ENCODE measurements at places on chromosomes 5 and 9.
A peak's percentile ranks its signal among the peaks of the same experiment; 100 is the strongest.

GRCh38 chr9:35797311-35798109 lies 6.1 kb downstream of the NPR2 start:
- no peak for DNase-seq

DNA sequence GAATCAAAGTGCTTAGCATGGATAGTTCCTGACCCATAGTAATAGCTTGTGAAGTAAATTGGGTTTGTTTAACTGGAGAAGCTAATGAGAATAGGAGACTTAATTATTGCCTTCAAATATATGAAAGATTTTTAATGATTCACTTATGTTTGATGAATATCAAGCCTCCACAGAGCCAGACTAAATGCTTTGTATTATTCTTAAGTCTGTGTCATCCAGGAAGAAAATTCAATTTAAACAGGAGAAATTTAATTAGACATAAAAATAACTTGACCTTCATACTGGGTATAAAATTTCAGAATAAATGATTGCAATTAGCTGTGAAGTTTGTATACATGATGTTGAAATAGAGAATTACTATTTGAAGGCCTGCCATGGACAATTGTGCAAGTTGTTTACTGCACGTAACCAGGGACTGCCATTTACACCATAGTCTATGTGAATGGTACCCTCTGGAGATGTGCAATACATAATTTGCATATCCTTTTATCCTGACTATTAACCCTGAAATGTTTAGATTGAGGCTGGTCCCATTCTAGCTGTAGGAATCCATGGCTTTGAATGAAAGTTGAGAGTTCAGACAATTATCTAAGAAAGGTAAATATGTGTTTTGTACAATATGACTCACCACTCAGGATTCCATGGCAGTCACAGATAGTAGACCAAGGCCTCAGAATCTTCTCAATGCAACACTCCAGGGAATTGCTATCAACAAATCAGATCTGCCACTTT lies 133.5 kb upstream of the IL12B start:
- no peak for DNase-seq

- DNase-seq, result no peak
These were observed 20.2 kb downstream of the PBX3 start for GRCh38 chr9:125767349-125767748.

DNA sequence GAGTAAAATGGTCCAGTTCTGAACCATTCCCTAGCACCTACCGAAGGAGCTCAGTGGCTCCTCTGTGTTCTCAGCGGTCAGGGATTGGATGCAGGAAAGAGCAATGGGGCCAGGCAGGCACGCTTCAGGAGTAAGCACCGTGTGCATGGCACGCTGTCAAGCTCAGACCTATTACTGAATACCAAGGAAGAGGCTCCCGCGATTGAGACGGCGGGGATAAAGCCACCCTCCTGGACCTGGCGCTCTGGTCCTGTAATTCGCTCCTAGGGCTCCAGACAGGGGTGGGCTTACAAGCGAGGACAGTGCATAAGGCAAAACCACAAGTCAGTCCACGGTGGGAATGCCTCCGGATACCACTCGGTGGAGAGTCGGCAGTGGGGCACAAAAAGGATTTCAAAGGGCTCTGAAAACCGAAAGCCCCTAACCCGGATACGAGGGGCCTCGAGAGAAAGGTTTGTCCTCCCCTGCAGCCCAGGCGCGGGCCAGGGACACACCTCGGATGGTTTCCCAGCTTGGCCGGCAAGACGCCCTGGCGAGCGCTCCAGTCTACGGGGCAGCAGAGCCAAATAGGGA lies 988 bp downstream of the OXCT1 start:
- peak; percentile 78 for DNase-seq

- no peak for DNase-seq
These were observed 23.3 kb downstream of the CCNH start for GRCh38 chr5:87389296-87390034.

DNA sequence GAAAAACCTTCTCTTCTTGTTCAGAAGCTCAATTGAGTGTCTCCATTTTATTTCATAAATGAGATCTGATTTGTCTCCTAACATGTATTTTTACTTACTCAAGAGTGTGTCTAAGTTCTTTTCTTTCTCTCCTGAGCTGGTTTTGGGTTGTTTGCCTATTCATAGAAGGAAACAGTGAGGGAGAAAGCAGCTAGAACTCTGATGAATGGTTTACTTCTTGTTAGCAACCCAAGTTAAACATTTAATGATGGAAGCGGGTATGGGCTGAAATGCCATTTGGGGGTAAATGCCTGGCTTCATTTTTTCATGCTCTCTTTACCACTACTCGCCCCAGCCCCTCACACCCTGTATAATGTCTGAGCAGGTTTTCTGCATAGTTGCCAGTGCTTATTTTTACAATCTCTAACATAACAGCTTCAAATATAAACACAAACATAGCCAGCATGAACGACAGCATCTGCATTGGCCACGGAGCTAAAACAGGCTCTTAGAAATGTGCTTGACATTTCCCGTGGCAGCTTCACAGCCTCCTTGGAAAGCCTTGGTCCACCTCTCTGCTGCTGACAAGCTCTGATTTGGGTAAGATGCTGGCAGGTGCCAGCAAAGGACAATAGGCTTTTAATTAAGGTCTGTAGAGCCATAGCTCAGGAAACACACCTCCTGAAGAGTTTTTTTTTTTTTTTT lies 321.1 kb downstream of the ARHGEF28 start:
- DNase-seq, result no peak

DNA sequence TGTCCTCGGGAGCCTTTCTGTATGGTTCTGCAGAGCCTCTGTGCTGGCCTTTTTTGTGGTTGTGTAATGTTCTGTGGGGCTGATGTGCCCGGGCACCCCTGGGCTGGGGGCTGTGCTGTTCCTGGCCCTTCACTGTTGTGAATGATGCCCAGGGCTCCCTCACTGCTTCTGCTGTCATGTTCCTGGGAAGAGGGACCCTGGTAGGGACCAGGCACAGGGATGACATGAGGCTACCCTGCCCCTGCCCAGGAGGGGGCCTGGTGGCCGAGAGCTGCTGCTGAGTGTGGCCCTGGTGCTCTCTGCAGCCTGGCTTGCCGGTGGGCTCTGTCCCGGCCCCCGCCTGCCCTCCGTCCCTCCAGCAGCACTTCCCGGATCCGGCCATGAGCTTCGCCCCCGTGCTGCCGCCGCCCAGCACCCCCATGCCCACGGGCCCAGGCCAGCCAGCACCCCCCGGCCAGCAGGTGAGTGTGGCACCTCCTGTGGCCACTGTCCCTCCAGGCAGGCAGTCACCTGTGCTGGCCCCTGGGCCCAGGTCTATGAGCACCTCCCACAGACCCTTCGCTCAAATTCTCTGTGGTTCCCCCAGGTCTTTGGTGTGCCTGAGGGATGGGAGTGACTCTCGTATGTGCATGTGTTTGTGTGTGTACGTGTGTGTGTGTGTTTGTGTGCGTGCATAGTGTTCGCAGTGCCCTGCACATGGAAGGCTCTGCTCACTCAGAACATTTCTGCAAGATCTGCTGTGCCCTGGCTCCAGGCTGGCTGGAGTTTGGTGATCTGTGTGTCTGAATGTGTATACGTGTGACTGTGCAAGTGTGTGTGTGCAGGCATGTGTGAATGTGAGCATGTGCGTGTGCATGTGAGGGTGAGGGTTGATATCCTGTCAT lies 72.3 kb downstream of the WNK2 start:
- DNase-seq, result no peak

GRCh38 chr9:131838530-131839280 lies 98.8 kb upstream of the RAPGEF1 start:
- DNase-seq, result no peak

- no peak for DNase-seq
These were observed 32.7 kb upstream of the ALDH1B1 start for GRCh38 chr9:38359689-38360385.

DNA sequence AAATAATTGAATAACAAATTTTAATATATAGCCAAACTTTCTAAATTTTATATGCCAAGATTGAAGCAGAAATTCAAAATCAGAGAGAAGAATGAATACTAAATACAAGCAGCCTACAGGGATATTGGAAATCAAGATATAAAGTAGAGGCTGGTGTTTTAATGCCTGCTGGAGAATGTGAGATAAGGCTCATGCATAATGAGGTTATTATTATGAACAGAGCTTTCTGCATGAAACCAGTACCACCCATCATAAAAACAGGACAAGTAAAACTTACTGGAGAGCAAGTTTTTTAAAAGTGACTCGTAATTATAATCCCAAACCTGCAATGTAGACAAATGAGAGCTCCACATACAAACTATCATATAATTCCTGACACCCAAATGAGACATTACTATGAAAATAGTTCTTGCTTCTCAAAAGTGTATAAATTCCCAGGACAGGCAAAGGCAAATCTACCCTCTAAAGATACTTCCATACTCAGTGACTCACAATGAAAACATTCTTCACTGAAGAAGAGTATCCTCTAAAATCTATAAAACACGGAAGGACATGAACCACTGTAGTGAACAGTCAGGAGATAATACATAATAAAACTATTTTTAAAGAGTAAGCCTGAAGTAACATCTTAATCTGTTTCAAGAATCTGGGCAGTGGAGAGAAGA lies 532.0 kb upstream of the GRAMD2B start:
- DNase-seq, result no peak

GRCh38 chr5:37121465-37121864 lies 127.7 kb downstream of the CPLANE1 start:
- no peak for DNase-seq

- no peak for DNase-seq
These were observed 31.6 kb downstream of the TNFSF8 start for GRCh38 chr9:114898741-114899140.

GRCh38 chr9:126424511-126424910 lies 97.9 kb downstream of the MVB12B start:
- DNase-seq, result no peak

DNA sequence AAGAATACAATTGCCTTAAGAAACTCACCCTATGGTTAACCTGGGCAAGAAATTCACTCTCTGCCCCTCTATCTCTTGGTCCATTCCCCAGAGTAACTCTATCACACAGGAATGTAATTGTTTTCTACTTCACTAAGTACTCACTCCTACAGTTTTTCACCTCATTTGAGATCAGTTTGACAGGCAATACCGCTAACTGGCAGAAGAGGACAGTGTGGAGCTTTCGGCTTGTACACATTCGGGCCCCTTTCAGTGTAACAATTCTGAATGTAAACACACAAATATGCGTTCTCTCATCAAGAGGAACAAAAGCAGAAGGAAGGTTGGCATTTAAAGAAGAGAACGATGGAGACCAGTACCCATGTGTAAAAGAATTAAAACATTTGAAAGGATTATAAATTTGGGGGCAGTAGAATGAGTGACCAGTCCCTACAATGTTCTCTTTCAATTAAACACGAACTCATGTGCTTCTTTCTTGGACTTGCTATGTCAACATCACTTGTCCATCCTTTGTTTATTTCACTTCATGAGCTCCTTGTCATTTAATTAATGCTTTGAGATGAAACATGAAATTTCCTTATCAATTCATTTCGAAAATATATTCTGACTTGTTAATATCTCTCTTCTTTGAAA lies 188.5 kb upstream of the GRAMD2B start:
- DNase-seq, result no peak

DNA sequence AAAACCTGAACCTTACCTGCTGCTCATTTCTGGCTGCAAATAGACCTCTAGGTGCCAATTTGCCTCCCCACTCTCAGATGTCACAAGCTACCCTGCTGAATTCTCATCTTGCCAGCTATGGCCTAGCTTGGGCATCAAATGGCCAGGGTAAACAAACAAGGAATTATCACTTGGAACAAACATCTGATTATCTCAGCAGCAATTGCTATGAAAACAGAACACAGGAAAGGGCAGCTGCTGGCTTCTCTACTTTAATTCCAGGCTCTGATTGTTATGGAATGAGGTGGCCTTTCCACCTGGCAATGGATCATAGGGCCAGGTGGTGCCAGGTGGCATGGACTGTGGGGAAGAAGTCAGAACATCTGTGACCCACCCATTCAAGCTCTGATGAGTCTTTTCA lies 505.1 kb downstream of the TLR4 start:
- DNase-seq, result no peak

GRCh38 chr9:109245310-109245897 lies 75.5 kb downstream of the EPB41L4B start:
- DNase-seq, result no peak

DNA sequence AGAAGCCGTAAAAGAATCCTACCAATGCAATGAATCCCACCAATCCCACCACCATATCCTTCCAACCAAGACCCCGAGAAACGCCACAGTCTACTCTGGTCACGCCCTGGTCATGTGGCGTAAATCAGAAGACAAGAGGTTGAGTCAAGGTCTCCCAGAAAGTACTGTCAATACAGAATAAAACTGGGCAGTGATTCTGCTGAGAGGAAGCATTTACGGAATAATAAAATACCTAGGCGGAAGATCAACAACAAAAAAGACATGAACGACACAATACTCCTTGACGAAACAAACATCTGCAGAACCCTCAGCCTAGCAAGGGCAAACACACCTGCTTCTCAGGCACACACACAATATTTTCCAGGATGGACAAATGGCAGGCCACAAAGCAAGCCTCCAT lies 62.8 kb downstream of the GOLM1 start:
- DNase-seq, result no peak

DNA sequence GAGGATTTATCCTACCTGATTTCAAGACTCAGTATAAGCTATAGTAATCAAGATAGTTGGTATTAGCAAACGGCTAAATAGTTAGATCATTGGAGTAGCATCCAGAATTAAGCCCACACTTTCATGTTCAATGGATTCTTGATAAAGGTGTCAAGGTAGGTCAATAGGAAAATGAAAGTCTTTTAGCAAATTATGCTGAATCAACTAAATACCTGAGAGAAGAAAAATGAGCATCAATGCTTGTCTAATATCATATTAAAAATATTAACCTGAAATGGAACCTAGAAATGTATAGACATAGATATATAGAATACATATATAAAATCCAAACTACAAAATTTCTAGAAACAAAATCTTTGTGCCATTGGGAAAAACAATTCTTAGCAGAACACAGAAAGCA lies 685.6 kb downstream of the DTWD2 start:
- no peak for DNase-seq

DNA sequence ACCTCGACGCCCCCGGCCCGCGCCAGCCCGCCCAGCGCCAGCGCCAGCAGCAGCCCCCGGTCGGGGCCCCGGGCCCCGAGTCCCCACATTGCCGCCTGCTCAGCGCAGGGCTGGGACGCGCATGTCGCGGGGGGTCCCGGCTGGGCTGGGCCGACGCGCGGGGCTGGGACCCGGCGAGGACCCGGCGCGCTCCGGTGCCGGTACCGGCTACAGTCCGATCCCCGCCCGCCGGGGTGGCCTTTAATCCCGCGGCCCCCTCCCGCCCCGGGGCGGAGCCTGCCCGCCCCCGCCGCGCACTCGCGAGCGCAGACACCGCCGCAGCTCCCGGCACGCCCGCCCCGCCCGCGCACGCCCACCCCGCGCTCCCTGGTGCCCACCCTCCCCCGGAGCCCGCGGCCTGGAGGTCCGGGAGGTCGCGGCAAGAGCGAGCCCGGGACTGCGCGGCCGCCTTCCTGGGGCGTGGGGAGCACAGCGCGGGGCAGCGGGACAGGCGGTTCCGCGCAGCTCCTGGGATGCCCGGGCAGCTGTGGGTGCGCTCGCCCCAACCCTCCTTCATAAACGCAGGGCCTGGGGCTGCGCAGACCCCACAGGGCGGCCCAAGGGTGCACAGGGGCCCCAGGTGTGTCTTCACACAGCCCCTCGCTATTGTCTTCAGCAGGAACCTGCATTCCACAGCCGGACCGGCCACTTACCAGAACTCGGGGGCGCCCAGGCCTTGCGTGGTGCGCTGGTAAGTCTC lies at the start of gene SLC9A3:
TSS of gene SLC9A3 (minus strand) at position 216 of the 739 bp plus-strand sequence.
- DNase-seq, result no peak
